ENCODE measurements at places on chromosomes 5 and 9.

DNA sequence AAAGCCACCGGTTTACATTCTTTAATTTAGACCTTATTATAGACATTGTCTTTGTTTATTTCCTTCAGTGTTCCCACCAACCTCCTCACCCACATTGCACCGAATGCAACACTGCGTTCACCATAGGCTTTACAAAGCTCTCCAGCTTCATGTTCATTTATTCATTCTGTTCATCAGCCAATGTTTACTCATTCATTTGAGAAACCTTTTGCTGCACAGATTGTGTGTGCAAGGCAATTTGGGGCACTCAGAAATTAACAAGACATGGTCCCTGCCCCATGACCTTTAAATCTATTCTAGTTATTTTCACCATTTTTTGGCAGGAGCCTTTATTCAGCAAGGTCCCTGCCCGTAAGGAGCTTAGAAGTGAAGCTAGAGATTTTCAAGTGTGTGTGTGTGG, 70.9 kb upstream of the RARS1 start:
- DNase-seq: no peak

GRCh38 chr5:37207802-37208201, 41.4 kb downstream of the CPLANE1 start:
- DNase-seq: no peak

- DNase-seq: no peak
Observed at GRCh38 chr5:43839218-43839617, 236.2 kb downstream of the NNT start.

GRCh38 chr9:99184110-99184474, 37.6 kb downstream of the ALG2 start:
- no peak for DNase-seq

DNA sequence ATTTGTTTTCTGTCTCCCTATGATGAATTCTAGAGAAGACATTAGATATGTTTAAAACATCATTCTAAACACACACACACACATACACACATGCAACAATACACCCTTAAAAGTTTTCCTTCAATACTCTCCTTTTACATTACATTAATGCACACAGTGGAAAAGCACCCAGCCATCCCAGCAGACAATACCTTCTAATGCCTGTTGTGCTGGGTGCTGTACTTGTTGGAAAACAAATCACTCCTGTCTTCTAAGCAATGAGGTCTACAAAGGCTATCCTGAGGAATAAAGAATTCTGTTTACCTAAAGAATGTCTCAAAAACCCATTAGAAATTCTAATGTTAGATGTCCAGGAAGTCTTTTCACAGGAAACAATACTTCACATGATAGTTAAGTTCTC, 259.1 kb upstream of the PPP1R2B start:
- no peak for DNase-seq

GRCh38 chr5:180161420-180162303, 47.3 kb downstream of the RASGEF1C start:
- DNase-seq: no peak

GRCh38 chr9:137816531-137817235, 60.9 kb upstream of the CACNA1B start:
- DNase-seq: no peak

GRCh38 chr9:33159777-33160127, 7.4 kb downstream of the B4GALT1 start:
- no peak for DNase-seq

DNA sequence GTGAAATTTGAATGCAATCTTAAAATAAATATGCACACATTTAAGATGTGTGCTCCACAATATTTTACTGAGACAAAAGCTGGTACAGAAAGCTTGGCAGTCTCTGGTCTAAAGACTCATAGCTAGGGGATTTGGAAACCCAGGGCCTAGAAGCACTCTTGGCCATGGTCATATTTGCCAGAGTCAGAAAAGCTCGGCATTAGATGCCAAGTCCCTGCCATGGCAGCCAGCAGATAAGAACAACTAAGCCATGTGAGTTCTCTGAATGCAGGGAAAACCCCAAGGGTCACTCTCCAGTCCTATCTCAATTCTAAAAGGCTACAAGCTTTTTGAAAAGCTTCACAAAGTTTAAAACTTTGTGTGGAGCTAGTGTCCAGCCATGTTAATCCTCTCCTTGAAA, 119.5 kb downstream of the FAM114A2 start:
- DNase-seq: no peak

- no peak for DNase-seq
Observed at GRCh38 chr9:73114058-73114457, 37.6 kb upstream of the ANXA1 start.

GRCh38 chr9:137457406-137458193, 1.5 kb downstream of the NSMF start:
- DNase-seq: no peak

DNA sequence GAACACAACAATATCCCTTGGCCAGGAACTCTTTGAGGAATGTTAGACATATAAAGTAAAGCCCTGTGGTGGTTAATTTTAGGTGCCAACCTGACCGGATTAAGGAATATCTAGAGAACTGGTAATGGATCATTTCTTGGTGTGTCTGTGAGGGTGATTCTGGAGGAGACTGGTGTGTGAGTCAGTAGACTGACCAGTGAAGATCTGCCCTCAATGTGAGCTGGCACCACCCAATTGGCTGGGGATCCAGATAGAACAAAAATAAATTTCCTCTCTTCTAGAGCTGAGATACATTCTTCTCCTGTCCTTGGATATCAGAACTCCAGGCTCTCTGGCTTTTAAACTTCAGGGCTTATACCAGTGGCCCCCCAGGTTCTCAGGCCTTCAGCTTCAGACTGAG, 56.2 kb upstream of the TNPO1 start:
- no peak for DNase-seq

- no peak for DNase-seq
Observed at GRCh38 chr5:158303275-158303674, 444.3 kb upstream of the CLINT1 start.

DNA sequence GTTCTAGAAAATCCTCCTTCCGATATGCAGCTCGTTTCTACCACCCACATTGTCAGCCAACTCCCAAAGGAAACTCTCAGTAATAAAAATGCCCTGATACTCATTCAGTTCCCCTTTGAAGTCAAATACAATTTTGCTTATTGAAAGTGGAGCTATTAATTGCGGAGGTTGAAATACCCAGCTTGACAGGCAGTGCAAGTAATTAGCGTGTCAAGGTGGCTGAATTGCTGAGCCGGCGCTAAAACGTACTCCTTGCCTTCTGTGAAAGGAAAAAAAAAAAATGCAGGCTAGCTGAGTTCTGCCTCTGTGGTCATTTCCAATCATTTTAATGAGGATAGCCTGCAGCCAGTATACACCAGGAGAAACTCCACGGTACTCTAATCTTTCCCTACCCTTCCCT, 165.5 kb downstream of the RORB start:
- DNase-seq: no peak

GRCh38 chr5:62206150-62206829, 99.7 kb upstream of the KIF2A start:
- DNase-seq: no peak

- DNase-seq: no peak
Observed at GRCh38 chr9:88680041-88680440, 145.1 kb downstream of the NXNL2 start.

GRCh38 chr5:59275510-59276324, 617.8 kb downstream of the PDE4D start:
- no peak for DNase-seq

DNA sequence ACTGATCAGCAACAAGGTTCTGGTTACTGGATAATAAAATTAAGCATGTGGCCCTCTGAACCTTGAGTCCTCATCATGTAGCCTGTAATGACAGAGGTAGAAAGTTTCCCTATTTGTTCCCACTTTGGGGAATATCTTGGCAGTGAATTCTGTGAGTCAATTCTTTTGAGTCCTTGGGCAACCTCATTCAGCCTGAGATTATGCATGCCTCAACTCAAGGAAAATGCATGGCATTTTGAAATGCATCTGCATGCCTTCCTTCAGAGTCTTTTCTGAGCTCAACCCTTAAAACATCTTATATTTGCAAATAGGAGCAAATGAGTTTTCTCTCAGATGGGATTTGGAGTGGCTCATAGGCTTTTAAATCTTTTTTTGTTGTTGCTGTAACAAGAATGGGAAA, 218.1 kb upstream of the CD180 start:
- no peak for DNase-seq

- no peak for DNase-seq
Observed at GRCh38 chr5:157219491-157220271, 39.0 kb downstream of the ITK start.

- no peak for DNase-seq
Observed at GRCh38 chr9:112169368-112169767, 5.7 kb downstream of the SUSD1 start.

GRCh38 chr5:82445726-82446335, 167.7 kb upstream of the RPS23 start:
- no peak for DNase-seq

DNA sequence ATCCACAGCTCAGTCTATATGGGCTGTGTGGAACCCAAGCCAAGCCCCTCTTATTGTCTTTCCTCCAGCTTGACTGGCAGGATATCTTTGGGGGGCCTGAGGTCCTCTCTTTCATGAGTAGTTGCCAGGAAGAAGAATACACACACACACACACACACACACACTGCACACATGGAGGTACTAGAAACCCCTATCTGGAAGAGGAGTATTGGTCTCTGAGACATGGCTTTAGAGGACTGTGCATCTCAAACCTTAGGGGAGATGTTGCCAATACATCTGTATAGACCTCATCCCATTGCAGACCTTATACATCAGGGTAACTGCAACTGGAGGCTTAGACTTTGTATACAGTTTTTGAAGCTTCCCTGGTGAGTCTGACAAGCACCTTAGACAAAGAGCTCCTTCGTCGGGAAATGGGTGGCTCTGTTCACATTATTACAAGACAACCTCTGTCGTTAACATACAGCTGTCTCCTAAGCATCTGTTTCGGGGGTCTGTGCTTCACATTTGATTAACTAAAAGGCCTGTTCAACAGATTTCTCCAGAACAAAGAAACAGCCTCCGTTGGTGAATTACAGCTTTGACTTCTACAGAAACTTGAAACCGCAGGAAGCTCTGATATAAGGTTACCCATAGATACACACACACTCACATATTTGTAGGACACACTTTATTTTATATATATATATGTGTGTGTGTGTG, 5.5 kb upstream of the ENTREP1 start:
- no peak for DNase-seq

- DNase-seq: no peak
Observed at GRCh38 chr9:114607671-114608524, 3.2 kb upstream of the TMEM268 start.

Measured in central memory CD8-positive, alpha-beta T cell (primary cell).